ENCODE measurements at places on chromosomes 1 and 21.
A peak's percentile ranks its signal among the peaks of the same experiment; 100 is the strongest.

DNA sequence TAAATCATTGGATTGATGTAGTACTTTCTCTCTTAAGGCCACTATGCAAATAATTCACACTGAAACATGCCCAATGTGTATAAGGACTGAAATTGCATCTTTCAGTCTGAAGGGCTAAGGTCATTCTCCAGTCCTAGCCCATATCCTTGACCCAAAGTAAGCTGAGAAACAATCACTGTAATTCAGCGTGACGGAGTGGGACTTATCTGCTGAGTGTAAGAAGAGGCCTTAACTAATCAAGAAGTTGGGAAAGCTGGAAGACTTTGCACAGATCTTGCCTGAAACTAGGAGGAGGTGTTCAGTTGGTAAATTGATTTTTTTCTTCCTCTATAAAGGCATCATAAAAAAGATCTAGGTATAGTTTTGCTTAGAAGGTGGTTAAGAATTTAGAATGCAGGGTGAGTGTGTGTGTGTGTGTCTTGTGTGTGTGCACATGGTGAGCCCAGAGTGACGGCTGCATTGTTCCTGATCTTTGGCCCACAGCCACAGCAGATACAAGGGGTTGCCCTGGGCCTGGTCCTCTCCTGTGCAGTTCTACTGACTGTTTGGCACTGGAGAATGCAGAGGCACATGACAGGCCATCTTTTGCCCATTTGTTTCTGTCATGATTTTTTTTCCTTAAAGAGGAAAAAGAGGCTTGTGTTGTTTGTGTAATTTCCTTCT is 13.3 kb upstream of the PPP2R5A start:
- no peak for DNase-seq

- DNase-seq, result no peak
Observed at GRCh38 chr21:27454234-27454633, 487.3 kb upstream of the ADAMTS5 start.

GRCh38 chr1:51344276-51344601 is 13.9 kb upstream of the TTC39A start:
- no peak for DNase-seq

- DNase-seq, result peak; percentile 91
Observed at GRCh38 chr1:60281360-60281932, 207.9 kb upstream of the C1orf87 start.

- DNase-seq, result no peak
Observed at GRCh38 chr1:203188686-203189232, 2.3 kb upstream of the CHI3L1 start.

DNA sequence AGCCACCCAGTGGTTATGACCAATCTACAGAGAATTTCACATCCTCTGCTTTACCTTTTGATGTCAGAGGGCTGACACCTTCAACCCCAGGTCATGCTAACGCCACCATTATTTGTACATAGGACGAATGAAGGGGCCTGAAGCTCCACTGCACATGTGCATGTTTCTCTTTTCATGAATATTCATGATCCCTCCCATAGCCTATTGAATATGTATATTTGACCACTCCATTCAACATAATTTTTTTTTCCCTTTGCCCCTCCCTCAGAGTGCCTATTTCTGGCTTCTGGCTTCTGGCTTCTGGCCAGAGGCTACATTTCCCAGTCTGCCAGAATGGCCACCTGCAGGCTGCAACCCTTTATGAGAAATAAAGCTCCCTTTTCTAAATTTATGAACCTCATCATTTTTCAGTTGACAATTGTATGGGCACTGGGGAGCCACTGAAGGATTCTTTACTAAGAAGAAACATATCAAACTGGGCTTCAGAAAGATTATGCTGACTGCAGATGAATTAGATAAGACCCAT is 406.7 kb downstream of the SIPA1L2 start:
- DNase-seq, result peak; percentile 24

DNA sequence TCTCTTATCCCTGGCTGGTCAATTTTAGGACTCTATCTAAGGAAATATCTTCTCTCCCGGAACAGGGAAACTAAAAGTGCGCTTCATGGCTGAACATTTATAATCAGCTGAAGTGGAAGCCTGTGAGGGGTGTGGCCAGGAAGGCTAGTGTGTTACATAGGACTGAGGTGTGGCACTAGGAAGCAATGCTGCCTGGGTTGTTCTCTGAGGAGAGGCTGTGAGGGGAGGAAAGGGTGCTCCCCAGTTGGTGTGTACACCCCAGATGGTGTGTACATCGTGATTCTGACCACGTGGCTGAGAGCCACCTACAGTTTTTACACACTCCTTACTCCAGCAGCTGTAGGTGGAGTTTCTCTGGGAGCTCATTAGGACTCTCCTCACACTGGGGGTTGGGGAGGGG is 16.3 kb downstream of the NTPCR start:
- no peak for DNase-seq

GRCh38 chr1:201566933-201567801 is 28.2 kb downstream of the NAV1 start:
- no peak for DNase-seq

DNA sequence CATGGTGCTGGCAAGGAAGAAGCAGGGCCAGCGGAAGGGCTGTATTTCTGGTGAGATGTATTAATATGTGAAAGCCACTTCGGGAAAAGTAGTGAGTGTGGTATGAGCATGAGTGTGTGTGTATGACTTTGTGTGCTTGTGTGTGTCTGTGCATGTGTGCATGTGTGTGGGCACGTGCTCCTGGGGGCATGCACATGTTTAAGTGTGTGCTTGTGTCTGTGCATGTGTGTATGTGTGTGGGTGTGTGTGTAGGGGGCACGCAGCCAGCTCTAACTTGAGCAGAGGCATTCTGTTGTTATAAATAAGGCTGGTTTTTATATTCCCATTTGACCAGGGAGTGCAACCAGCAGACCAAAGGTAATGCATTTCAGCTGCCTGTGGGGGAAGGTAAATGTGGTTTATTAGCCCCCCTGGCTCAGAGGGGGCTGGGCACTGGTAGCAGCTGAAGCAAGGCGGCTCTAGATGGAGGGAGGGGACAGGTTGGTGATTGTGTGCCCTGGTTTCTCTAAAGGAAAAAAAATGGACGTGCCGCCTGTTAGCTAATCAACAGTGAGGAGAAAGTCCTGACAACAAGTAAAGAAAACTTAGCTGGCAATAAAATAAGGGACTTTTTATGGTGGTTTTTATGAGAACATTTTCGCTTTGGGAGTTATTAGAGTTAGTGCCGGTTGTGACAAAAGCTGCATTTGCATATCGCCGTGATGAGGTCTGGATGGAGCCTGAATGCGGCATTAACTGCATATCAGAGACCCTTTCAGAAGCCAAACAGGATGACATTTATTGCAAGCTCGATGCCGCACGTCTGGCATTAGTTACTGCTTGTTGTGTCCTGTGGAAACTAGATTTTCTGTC is 180.1 kb downstream of the CAMTA1 start:
- DNase-seq, result no peak

DNA sequence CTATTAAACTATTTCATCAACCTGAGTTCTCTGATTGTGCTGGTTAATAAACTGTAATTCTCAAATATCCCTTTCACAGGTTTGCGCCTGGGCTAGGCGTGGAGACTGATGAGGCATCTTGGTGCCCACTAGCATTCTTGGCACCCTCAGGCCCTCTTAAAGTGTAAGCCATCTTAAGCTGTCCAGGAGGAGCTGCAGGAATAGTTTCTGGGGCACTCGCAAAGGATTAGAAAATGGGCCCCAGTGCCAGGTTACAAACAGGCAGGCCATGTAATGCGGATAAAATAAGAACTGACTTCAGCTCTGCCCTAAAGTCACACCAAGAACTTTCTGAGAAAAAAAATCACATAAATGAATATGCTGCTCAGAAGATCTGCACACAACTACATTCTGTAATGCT is 1.1 kb downstream of the CASQ2 start:
- no peak for DNase-seq

- no peak for DNase-seq
Observed at GRCh38 chr1:184065559-184065958, 14.0 kb downstream of the TSEN15 start.

DNA sequence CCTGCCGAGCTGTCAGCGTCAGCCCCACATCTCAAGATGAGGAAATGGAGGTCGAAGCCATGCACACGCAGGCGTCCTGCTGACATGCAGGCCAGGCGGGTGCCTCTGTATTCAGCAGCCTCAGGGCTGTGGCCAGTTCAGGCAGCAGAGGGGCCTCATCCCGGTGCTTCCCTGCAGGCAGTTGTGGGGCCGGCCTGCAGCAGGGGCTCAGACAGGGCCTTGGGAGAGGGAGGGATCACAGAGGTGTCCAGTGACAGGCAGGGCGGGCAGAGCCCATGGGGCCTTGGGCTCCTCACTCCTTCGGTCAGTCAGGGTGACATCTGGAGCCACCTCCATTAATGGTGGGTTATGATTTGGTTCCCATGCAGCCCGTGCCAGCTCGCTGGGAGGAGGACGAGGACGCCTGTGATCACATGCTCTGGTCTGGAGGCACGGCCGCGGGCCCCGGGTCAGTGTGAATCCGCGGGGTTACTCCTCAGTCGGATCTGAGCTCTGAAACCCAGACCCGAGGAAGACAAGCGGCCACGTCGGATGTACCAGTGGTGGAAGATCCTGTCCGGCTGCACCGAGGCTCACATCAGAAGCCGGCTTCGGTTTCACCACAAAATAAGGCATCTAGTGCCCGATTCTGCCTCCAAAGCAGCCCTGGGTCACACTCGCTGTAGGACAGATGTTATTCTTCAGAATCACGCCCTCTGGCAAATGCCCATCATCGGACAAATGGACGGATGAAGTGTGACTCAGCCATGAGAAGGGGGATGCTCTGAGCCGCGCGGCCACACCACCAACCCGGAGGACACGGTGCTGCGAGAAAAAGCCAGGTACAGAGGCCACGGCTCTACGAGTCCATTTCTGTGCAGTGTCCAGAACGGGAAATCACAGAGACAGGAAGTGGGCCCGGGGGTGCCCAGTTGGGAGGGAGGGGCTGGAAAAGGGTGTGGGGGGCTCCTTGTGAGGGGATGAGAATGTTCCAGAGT is 33.4 kb downstream of the KRTAP10-1 start:
- no peak for DNase-seq

- DNase-seq, result no peak
Observed at GRCh38 chr1:195012995-195013394, 1595.2 kb downstream of the KCNT2 start.

- DNase-seq, result no peak
Observed at GRCh38 chr1:161164901-161165610, 1.2 kb upstream of the PPOX start.

DNA sequence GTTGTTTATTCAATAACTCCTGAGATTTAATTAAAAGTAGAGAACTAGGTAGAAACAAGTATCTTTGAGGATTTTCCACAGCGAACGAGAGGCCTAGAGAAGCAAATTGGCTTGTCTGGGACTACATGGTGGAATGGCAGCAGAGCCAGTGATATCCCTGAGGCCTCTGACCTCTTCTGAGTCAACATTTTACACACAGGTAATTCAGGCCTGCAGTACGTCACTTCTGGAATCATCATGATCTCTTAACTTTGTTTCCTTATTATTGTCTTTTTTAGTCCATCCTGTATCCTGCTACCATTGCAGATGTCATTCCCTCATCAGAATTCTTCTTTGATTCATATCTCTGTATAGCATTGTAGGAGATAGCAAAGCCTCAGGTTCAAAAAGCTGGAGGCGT is 9.9 kb downstream of the SPRTN start:
- no peak for DNase-seq

- DNase-seq, result no peak
Observed at GRCh38 chr1:169886931-169887330, 6.8 kb downstream of the SCYL3 start.

DNA sequence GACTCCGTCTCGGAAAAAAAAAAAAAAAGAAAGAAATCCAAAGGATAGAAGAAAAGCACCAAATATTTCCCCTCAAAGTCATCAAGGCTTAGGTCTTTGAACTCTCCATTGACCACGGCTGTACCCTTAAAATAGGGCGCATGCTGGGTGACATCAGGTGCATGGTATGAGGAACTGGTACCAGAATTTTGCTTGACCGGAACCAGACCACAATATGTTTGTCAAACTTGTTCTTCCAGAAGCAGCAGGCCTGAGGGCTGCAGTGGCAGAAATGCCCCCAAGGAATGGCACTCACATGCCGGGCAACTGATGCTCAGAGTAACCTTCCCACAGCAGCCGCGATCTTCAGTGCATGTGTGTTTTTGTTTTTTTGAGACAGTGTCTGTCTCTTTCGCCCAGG is 21.0 kb downstream of the RCC1 start:
- DNase-seq, result no peak

- no peak for DNase-seq
Observed at GRCh38 chr1:156144742-156145141, 8.6 kb upstream of the SEMA4A start.

- no peak for DNase-seq
Observed at GRCh38 chr1:24895511-24895910, 34.6 kb downstream of the RUNX3 start.

- no peak for DNase-seq
Observed at GRCh38 chr1:32082022-32082421, 9.3 kb downstream of the TMEM39B start.

DNA sequence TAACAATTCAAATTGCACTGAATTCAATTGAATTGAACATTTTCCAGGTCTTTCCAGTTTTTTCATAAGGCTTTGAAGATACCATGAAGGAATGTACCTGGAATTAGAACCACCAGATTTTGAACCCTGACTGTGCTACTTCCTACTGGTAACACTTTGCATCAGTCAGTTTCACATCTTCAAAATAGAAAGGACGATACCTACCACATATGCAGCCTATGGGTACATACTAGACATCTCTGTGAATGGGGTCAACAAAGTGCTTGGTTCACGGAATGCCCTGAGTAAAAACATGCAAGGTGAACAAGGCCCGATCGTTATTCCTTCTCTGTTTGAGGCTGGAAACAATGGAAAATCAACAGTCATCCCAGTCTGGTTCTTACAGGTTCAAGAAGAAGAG is 41.2 kb upstream of the WLS start:
- no peak for DNase-seq

- peak; percentile 93 for DNase-seq
Observed at GRCh38 chr1:216723274-216723780, at the start of gene ESRRG. Gene ESRRG (minus strand): TSS chr1:216723429. CDS start chr1:216723299, 130 bp downstream.

- DNase-seq, result no peak
Observed at GRCh38 chr1:117210831-117211261, at the start of gene VTCN1. Gene VTCN1 (minus strand): TSS chr1:117210927. CDS start chr1:117210855, 72 bp downstream.

GRCh38 chr1:54744696-54745095 is 19.6 kb downstream of the PARS2 start:
- DNase-seq, result no peak

DNA sequence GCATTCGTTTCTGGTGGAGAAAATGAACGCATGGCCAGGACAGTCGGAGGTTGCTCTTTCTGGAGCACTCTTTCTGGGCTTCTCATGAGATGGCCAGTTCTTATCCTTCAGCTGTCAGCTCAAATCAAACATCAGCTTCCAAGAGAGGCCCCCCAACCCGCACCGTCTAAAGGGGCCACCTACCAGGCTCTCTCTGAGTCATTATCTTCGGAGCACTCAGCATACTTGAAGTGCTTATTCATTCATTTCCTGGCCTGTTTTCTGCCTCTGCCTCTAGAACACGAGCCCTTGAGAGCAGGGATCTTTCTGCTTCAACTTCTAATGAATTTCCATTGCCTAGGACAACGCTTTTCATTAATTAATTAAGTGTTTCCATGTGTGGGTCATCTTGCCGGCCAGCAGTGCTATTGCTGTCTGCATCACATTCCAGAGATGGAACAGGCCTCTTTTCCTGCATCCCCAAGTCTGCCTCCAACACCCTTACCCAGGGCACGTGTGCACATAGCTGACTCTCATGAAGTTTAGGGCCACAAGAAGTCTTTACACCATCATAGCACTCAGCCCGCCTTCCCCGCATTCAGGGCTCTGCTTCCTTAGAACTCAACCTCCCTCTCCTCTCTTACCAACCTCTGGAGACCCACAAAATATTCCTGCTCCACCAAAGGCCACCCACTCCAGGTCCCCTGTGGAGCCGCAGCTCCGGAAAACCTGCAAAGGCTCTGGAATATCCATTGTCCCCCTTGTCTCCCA is 52.1 kb upstream of the LAPTM5 start:
- no peak for DNase-seq

- no peak for DNase-seq
Observed at GRCh38 chr1:173332026-173332425, 124.9 kb upstream of the TNFSF4 start.
